ENCODE measurements at places on chromosomes 4 and X. TPM values are rescaled to one million over a fixed set of nuclear protein-coding genes. Genes with fewer than 3 reads are reported as not detected.

DNA sequence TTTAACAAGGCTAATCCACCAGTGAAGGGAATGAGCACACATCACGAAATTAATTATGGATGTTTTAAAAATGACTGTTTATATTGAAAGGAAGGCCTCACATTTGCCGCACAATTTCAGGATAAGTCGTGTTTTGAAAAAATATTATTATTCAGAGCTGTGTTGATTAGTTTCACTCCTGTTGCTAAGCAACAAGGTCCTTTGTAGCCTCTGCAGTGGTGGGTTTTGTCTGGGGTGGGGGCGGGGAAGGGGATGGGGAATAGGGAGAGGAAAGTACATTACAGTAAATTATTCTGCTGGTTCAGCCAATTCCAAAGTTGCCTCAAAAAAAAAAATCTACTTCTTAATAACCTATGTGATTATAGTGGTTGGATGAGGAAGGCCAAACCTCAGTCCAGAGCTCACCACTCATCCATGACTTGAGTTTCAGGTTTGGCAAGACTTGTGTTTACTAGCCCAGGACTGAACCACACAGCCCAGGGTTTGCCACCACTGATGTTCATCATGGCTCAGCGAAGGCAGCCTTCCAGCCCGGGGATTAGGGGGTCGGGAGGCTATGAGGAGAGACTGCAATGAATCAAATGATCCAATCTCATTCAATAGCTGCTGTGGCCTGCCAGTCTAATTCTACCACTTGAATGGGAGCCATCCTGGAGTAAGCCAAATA, 162.5 kb upstream of the ATP6AP2 start:
- no peak overlapping the region for H3K4me3 ChIP-seq
- no peaks in the 10 kb centered on the region for H3K36me3 ChIP-seq
- peaks cover 12% of the 10 kb centered on the region for H3K4me1 ChIP-seq
- no peak overlapping the region for H3K27ac ChIP-seq

GRCh38 chr4:74133786-74134499, 24.0 kb upstream of the MTHFD2L start:
- no peak overlapping the region for H3K4me3 ChIP-seq
- DNase-seq = no peak
- no peaks in the 10 kb centered on the region for H3K36me3 ChIP-seq
- no peak overlapping the region for H3K27ac ChIP-seq
- no peaks in the 10 kb centered on the region for H3K4me1 ChIP-seq

The PARM1 gene
- not detected for total RNA-seq

DNA sequence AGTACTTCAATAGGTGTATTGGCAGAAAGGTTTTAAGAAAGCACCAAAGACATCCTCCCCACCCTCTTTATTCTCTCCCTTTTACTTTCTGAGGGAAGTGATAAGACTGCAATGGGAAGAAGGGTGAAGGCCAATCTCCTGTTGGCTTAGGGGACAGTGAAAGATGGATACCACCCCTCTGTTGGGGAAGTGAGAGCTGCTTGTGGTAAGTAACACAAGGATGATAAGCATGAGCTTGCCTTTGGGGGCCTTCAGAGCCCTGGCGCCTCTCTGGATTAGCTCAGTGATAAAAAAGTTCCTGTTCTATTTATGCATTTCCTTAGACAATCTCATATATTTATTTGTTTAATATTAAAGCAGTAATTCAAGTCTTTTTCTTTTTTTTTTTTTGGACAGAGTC, 5.2 kb upstream of the KLF8 start:
- H3K27ac ChIP-seq = no peak overlapping the region
- peaks cover 18% of the 10 kb centered on the region for H3K27me3 ChIP-seq
- H3K36me3 ChIP-seq = no peaks in the 10 kb centered on the region
- no peak overlapping the region for H3K4me3 ChIP-seq

The GPR50 gene
- total RNA-seq = not detected

The SYP gene
- 1.7 TPM for total RNA-seq

DNA sequence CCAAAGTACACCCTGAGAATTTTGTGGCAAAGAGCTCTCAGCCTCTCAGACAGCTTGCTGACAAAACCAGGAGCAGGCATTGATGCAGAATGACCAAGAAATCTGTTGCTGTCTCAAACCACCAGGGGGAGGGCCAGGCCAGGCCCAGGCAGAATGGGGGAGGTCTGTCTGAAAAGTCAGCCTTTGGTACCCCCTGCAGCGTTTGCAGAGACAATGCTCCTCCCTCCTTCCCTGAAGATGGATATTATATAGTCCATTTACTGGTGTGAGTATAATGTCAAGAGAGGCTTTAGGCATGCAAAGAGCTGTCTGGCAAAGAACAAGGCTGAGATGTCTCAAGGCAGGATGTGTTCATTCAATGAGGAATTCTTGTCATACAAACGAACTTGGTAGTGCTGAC, 52.9 kb upstream of the TRPC5OS start:
- H3K36me3 ChIP-seq = no peaks in the 10 kb centered on the region
- H3K27me3 ChIP-seq = peaks cover 25% of the 10 kb centered on the region
- no peak overlapping the region for H3K4me3 ChIP-seq
- no peak for DNase-seq

GRCh38 chr4:169282429-169283113, 11.8 kb upstream of the SH3RF1 start:
- H3K27ac ChIP-seq = no peak overlapping the region
- no peak for DNase-seq
- H3K27me3 ChIP-seq = peaks cover 10% of the 10 kb centered on the region
- no peak overlapping the region for H3K4me3 ChIP-seq
- H3K4me1 ChIP-seq = no peaks in the 10 kb centered on the region

GRCh38 chrX:50700921-50701320, 113.1 kb downstream of the SHROOM4 start:
- H3K4me3 ChIP-seq = no peak overlapping the region
- H3K27ac ChIP-seq = no peak overlapping the region
- no peaks in the 10 kb centered on the region for H3K4me1 ChIP-seq
- peaks cover 27% of the 10 kb centered on the region for H3K27me3 ChIP-seq
- DNase-seq = no peak

- H3K4me3 ChIP-seq = no peak overlapping the region
- no peaks in the 10 kb centered on the region for H3K4me1 ChIP-seq
- no peaks in the 10 kb centered on the region for H3K36me3 ChIP-seq
- no peak overlapping the region for H3K27ac ChIP-seq
- no peak for DNase-seq
Observed at GRCh38 chr4:64417974-64418373, 8.7 kb upstream of the TECRL start.

The TSPAN5 gene
- 22.1 TPM for total RNA-seq

DNA sequence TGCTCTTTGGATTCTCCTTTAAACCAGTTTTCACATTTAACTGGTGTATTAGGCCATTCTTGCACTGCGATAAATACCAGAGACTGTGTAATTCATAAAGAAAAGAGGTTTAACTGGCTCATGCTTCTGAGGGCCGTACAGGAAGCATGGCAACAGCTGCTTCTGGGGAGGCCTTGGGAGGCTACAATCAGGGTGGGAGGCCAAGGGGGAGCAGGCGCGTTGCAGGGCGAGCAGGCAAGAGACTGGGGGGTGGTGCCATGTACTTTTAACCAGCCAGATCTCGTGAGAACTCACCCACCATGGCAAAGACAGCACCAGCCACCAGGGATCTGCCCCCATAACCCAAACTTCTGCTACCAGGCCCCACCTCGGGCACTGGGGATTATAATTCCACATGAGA, 38.1 kb downstream of the RNF212 start:
- peaks cover 5% of the 10 kb centered on the region for H3K4me1 ChIP-seq
- no peak overlapping the region for H3K27ac ChIP-seq
- peaks cover 18% of the 10 kb centered on the region for H3K27me3 ChIP-seq
- no peak overlapping the region for H3K4me3 ChIP-seq
- no peak for DNase-seq

DNA sequence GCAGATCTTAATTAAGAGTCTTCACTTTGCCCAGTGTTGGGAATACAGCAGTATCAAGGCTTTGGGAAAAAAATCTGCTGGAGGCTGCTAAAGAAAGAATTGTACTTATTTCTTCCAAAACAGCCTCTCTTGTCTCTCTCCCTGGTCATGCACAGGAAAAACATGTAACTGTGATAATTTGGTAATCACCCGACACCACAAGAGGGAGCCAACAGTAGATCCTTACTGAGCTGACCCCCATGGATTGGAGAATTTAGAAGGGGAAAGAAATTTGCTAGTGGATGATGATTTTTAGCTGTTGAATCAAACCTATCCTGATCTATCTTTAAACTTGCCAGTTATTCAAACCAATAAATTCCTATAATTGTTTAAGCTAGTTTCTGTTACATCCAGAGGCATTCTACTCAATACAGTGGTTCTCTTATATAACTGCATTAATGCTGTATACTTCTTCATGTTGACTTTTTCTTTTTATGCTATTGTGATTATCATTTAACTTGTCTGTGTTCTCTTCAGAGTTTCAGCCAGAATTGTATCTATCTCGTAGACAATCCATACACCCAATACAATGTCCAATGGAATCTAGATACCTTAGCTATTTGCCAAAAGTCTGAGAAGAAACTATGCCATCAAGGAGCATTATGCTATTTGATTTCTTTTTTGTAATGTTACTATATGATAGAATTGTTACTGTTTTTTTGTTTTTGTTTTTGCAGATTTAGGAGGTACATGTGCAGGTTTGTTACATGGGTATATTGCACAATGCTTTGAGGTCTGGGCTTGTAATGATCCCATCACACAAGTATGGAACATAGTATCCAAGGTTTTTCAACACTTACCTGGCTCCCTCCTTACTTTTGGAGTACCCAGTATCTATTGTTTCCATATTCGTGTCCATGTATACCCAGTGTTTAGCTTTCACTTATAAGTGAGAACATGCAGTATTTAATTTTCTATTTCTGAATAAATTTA, 31.3 kb upstream of the ARHGEF38 start:
- DNase-seq = no peak
- H3K4me3 ChIP-seq = no peak overlapping the region
- H3K36me3 ChIP-seq = no peaks in the 10 kb centered on the region
- H3K4me1 ChIP-seq = no peaks in the 10 kb centered on the region
- peaks cover 3% of the 10 kb centered on the region for H3K27me3 ChIP-seq

DNA sequence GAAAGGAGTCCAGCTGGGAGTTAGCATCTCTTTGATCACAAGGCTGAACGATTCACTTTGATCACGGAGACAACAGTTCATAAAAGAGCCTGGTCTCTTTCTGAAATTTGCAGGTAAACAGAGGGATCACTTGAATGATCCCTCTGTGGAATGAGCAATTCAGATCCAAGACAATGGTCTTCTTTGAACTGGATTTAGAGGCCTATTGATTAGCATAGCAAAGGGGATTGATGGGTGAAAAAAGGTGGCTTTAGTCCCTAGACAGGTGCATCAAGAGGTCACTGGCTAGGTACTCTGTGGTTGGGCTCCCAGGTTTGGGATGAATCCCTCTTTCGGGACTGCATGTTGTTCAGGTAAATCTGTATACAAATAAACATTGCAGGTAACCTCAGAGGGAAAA, 223.8 kb upstream of the TAPT1 start:
- no peak for DNase-seq
- no peak overlapping the region for H3K4me3 ChIP-seq
- no peaks in the 10 kb centered on the region for H3K36me3 ChIP-seq
- H3K27me3 ChIP-seq = no peaks in the 10 kb centered on the region
- H3K27ac ChIP-seq = no peak overlapping the region

- no peak overlapping the region for H3K27ac ChIP-seq
- H3K36me3 ChIP-seq = peaks cover 4% of the 10 kb centered on the region
- no peak overlapping the region for H3K4me3 ChIP-seq
- no peaks in the 10 kb centered on the region for H3K4me1 ChIP-seq
Observed at GRCh38 chr4:27886120-27886519, 1025.5 kb downstream of the STIM2 start.

DNA sequence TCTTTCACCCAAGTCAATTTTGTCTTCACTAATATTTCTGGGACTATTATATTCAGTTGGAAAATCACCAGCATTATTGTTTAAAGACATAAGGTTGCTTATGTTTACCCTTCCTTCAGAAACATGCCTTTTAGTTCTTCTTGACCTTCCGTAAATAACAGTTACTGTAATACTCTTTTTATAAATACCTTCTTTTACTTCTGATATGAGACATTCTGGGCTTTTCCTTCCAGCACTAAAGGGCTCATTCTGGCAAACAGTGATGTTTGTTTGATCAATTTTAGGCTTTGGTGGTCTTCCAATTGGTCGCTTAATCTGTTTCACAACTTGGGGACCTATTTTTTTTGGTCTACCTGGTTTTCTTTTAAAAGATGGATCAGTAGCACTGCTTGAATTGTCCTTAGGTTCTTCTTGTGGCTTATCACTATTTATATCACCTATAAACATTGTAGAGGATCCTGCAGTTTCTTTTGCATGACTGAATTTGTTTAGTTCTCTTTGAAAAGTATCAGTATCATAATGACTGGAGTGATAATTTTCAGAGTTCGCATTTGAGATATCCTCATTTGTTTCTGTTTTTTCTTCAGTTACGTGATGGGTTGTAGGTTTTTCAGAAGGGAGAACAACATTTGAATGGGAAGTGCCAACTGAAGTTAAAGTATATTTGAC, 64.8 kb downstream of the NCAPG start:
- DNase-seq = no peak
- no peak overlapping the region for H3K4me3 ChIP-seq
- H3K27me3 ChIP-seq = no peaks in the 10 kb centered on the region
- peaks cover 7% of the 10 kb centered on the region for H3K4me1 ChIP-seq
- H3K27ac ChIP-seq = no peak overlapping the region

DNA sequence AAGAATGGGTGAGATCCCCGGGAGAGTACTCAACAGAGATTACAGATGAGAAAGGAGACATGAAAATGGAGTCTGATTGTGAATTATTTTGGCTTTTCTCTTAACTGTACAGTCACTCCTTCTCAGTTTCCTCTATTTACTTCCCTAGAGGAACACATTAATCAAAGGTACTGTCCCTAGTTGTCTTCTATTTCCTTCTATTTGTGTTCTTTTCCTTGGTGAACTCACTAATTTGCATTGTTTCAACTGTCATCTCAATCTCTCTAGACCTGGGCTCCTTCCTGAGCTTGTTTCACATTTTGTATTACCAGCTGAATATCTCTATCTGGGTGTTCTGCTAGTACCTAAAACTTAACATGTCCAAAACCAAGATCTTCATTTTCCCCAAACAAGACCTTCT, 59.8 kb downstream of the ABCB7 start:
- H3K27me3 ChIP-seq = no peaks in the 10 kb centered on the region
- DNase-seq = no peak
- no peak overlapping the region for H3K4me3 ChIP-seq

GRCh38 chrX:21838937-21839333, 482 bp upstream of the MBTPS2 start:
- peak overlapping the region; percentile 82 for H3K27ac ChIP-seq
- H3K4me1 ChIP-seq = peaks cover 4% of the 10 kb centered on the region
- H3K4me3 ChIP-seq = peak overlapping the region; percentile 94
- peaks cover 5% of the 10 kb centered on the region for H3K36me3 ChIP-seq
- no peaks in the 10 kb centered on the region for H3K27me3 ChIP-seq
- DNase-seq = no peak

The PRSS12 gene
- not detected for total RNA-seq

DNA sequence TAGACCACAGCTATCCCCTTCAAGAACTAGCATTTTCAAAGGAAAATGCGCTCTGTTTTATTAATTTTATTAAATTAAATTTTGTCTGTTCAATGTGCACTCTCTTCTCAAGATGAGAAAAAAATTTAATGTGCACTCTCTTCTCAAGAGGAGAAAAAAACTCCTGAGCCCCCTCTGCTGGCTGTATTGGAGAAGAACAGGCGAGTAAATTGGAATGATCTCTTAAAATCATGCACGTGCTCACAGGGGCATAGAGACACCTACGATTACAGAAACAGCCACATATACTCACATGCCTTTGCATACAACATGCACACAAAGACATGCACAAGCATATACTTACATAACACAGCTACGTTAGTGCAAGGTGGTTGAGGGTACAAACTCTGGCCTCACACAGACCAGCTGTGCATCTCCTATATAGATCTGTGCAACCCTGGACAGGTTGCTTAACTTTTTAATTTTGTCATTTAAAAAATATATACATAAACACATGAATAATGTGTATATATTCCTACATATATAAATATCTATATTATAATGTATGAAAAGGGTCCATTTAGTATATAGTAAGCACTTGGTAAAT, 176.2 kb upstream of the CXorf66 start:
- H3K27ac ChIP-seq = no peak overlapping the region
- no peak for DNase-seq
- H3K27me3 ChIP-seq = no peaks in the 10 kb centered on the region
- no peaks in the 10 kb centered on the region for H3K4me1 ChIP-seq
